ENCODE measurements at places on chromosomes 12 and 14.
A peak's percentile ranks its signal among the peaks of the same experiment; 100 is the strongest.

GRCh38 chr12:69161829-69162228, 77.5 kb upstream of the CPSF6 start:
- H3K4me1 ChIP-seq = peaks cover 20% of the 10 kb centered on the region
- no peaks in the 10 kb centered on the region for H3K27me3 ChIP-seq
- no peaks in the 10 kb centered on the region for H3K36me3 ChIP-seq
- peak overlapping the region; percentile 60 for H3K4me3 ChIP-seq
- no peak for DNase-seq
- peak overlapping the region; percentile 6 for H3K27ac ChIP-seq

DNA sequence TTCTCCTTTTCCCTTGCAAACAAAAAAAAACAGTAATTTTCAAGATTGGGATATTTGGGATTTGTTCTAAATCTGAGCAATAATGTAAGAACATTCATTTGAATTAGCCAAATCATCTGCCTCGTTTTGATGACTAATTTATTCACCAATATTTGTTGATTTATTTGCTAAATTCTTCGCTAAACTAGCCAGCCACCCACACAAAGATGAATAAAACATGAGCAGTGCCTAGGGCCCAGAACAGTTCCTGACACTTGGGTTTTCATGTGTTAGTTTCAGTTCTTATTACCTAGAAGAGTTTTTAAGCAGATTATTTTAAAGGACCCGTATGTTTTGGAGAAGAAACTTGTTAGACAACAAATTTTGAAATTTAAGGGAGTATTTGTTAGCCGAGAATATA, 1.4 kb downstream of the ETNK1 start:
- H3K4me1 ChIP-seq = peaks cover 44% of the 10 kb centered on the region
- DNase-seq = no peak
- H3K36me3 ChIP-seq = peaks cover 7% of the 10 kb centered on the region
- peak overlapping the region; percentile 89 for H3K27ac ChIP-seq

DNA sequence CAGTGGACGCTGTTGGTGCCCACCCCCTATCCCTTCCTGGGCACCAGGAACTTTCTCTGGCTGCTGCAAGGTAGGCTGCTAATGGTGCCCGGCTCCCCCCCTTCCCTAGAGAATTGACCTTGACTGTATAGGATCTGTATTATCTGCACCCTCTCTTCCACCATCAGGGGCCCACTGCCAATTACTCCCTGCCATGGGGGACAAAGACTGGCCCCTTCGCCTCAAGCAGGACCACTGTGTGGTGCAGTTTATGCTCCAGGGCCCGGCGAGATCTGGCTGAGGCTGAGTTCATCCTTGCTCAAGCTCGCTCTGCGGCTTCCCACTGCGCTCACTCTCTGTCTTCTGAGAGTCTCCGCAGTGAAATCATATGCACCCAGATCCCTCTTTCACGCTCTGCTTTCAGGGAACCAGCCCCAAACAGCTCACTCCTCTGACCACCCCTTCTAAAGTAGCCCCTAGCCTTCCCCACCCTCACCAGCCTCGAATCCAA, 95.2 kb downstream of the LGMN start:
- no peak for DNase-seq
- H3K4me3 ChIP-seq = peak overlapping the region; percentile 94
- no peaks in the 10 kb centered on the region for H3K27me3 ChIP-seq
- H3K4me1 ChIP-seq = peaks cover 94% of the 10 kb centered on the region
- H3K27ac ChIP-seq = peak overlapping the region; percentile 95

DNA sequence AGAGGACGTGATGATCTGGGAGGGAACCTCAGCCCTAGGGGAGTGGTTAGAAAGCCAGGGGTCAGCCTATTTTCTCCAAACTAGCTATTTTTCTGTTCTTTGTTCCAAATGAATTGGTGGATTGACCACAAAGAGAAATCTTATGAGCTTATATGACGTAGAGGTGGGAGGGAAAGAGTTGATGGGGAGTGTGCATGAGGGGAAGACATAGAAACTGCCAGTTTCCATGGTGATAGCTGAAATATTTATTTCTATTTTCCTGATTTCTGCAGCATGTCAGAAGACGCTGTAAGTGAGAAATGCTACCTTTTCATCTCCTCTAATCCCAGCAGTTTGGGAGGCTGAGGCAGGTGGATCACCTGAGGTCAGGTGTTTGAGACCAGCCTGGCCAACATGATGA, 51.4 kb upstream of the CISTR start:
- peaks cover 76% of the 10 kb centered on the region for H3K27me3 ChIP-seq
- no peak overlapping the region for H3K4me3 ChIP-seq
- no peak overlapping the region for H3K27ac ChIP-seq
- no peaks in the 10 kb centered on the region for H3K4me1 ChIP-seq

- no peaks in the 10 kb centered on the region for H3K27me3 ChIP-seq
- H3K27ac ChIP-seq = no peak overlapping the region
- no peak for DNase-seq
- peaks cover 7% of the 10 kb centered on the region for H3K4me1 ChIP-seq
- no peaks in the 10 kb centered on the region for H3K36me3 ChIP-seq
Observed at GRCh38 chr12:108642899-108643654, 9.4 kb upstream of the SELPLG start.

Data from natural killer cell treated with Interleukin-12 subunit alpha and Interleukin-12 subunit beta and Interleukin-15 and Interleukin-18, amount 100 ng/mL, for 72 hours (primary cell).